ENCODE measurements at places on chromosomes 6 and 20.

- DNase-seq, result peak; percentile 98
Observed at GRCh38 chr20:31698803-31699718, 23.6 kb downstream of the BCL2L1 start.

GRCh38 chr6:26327450-26328264 lies 37.3 kb upstream of the BTN3A2 start:
- DNase-seq, result peak; percentile 61

DNA sequence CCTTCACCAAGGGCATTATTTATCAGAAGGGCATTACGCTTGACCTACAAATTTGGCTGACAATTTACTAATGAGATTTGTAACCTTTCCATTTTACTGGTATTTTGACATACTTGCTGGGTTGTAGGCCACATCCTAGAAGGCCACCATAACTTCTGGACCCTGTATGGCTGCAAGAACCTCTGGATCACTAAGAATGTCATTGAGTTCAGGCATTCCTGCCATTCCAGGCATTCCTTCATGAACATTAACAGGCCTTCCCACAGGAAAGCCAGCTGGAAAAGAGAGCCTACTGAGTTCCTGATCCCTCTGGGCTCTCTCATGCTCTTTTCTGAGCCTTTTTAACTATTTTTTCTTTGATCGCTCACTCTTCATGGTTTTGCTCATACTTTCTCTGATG lies 28.4 kb upstream of the SLC35A1 start:
- DNase-seq, result peak; percentile 44

GRCh38 chr6:113144117-113144516 lies 713.0 kb upstream of the MARCKS start:
- no peak for DNase-seq

DNA sequence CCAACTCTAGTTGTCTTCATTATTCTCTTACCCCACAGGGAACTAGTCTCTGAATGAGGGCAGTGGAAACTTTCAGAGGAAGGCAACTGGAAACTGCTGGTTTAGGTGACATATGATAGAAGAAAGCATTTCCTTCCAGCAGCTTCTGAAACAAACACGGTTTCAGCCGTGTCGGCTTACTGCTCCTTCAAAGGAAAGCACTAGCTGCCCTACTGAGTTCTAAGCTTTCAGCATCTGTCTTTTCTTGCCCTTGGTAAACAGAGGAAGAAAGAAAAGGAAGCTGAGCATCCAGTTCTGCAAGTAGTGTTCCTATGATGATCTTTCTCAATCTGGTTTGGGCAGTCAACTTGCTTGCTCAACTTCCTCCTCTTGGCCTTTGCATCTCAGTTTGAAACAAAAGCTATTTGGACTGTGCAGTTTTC lies 117.5 kb upstream of the CEP85L start:
- DNase-seq, result no peak

- peak; percentile 50 for DNase-seq
Observed at GRCh38 chr20:11041396-11041795, 367.6 kb upstream of the JAG1 start.

- peak; percentile 65 for DNase-seq
Observed at GRCh38 chr20:45969712-45970634, 2.0 kb downstream of the ZNF335 start.

DNA sequence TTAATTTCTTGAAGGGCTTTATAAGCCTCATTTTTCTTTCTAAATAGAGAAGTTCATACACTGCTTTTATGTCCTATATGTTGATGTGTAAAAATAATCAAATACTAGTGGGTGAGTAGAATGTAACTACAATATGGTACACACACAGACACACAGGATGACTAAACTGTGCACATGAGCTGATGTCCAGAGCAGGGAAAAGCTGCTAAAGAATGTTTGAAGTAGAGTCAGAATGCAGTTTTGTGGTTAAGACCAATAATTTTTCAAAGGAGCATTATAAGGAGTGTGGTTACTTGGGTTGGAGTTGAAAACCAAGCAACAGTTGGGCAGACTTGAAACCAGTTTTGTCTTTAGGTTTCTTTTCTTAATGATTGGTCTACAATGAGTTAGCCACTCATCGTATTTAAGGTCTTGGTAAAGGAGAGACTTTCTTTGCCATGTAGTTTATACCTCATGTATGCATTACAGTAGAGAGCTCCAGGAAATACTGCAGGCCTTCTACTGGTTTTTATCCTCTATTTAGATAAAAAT lies 196.6 kb downstream of the ESR1 start:
- peak; percentile 61 for DNase-seq

Data from renal cortical epithelial cell (primary cell).